Suprapubic skin (tissue), 4 donors: ENCODE measurements at places on chromosomes 4 and X. TPM values are rescaled to one million over a fixed set of nuclear protein-coding genes. Genes with fewer than 3 reads are reported as not detected.
A peak's percentile ranks its signal among the peaks of the same experiment; 100 is the strongest.

GRCh38 chr4:15237648-15238230 lies 190.1 kb upstream of the C1QTNF7 start:
- no peaks in the 10 kb centered on the region for H3K36me3 ChIP-seq
- H3K4me1 ChIP-seq = peaks cover 37% of the 10 kb centered on the region
- no peak for DNase-seq
- no peak overlapping the region for H3K4me3 ChIP-seq

- no peaks in the 10 kb centered on the region for H3K27me3 ChIP-seq
- H3K4me1 ChIP-seq = no peaks in the 10 kb centered on the region
These were observed 40.4 kb upstream of the MAP3K15 start for GRCh38 chrX:19555683-19556082.

GRCh38 chr4:25818371-25818871 lies 44.4 kb downstream of the SEL1L3 start:
- no peak overlapping the region for H3K4me3 ChIP-seq
- H3K27ac ChIP-seq = no peak overlapping the region
- H3K36me3 ChIP-seq = no peaks in the 10 kb centered on the region
- H3K27me3 ChIP-seq = no peaks in the 10 kb centered on the region

DNA sequence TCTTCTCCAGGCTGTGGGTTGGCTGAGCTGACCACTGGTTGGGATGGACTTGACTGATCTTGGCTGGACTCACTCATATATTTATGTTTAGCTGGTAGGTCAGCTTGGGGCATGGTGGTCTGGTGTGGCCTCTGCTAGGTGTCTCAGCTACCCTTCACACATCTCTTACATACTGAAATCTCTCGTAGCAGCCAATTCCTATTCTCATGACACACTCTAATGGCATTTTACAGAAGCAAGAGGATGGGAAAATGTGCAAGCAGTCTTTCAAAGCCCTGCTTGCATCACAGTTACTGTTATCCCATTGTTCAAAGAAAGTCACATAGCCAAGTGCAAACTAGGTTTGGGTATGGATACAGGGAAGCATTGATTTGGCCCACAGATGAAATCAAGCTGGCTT lies 55.5 kb upstream of the PCDH18 start:
- H3K36me3 ChIP-seq = no peaks in the 10 kb centered on the region
- no peaks in the 10 kb centered on the region for H3K4me1 ChIP-seq
- H3K27me3 ChIP-seq = no peaks in the 10 kb centered on the region
- DNase-seq = no peak

- no peak overlapping the region for H3K4me3 ChIP-seq
- no peaks in the 10 kb centered on the region for H3K36me3 ChIP-seq
- H3K27ac ChIP-seq = no peak overlapping the region
- no peaks in the 10 kb centered on the region for H3K27me3 ChIP-seq
These were observed 4.3 kb upstream of the ZCCHC4 start for GRCh38 chr4:25308306-25308705.

GRCh38 chrX:117429501-117429900 lies 687.1 kb downstream of the KLHL13 start:
- no peaks in the 10 kb centered on the region for H3K36me3 ChIP-seq
- no peak overlapping the region for H3K27ac ChIP-seq
- H3K27me3 ChIP-seq = no peaks in the 10 kb centered on the region
- no peaks in the 10 kb centered on the region for H3K4me1 ChIP-seq
- no peak for DNase-seq

GRCh38 chr4:134057356-134057755 lies 144.2 kb downstream of the PABPC4L start:
- no peaks in the 10 kb centered on the region for H3K4me1 ChIP-seq
- no peaks in the 10 kb centered on the region for H3K36me3 ChIP-seq
- H3K4me3 ChIP-seq = no peak overlapping the region

The CC2D2A gene
- 12.5 TPM for total RNA-seq

The NXF2 gene
- total RNA-seq = not detected

The HSFX2 gene
- not detected for total RNA-seq

- H3K4me3 ChIP-seq = no peak overlapping the region
- no peak for DNase-seq
- no peak overlapping the region for H3K27ac ChIP-seq
- no peaks in the 10 kb centered on the region for H3K36me3 ChIP-seq
- no peaks in the 10 kb centered on the region for H3K27me3 ChIP-seq
These were observed 14.0 kb downstream of the CFI start for GRCh38 chr4:109787807-109788206.

- no peak overlapping the region for H3K27ac ChIP-seq
- H3K36me3 ChIP-seq = peaks cover 23% of the 10 kb centered on the region
- no peaks in the 10 kb centered on the region for H3K4me1 ChIP-seq
- H3K27me3 ChIP-seq = no peaks in the 10 kb centered on the region
- no peak overlapping the region for H3K4me3 ChIP-seq
These were observed 58.6 kb downstream of the DDX60L start for GRCh38 chr4:168421671-168422070.

DNA sequence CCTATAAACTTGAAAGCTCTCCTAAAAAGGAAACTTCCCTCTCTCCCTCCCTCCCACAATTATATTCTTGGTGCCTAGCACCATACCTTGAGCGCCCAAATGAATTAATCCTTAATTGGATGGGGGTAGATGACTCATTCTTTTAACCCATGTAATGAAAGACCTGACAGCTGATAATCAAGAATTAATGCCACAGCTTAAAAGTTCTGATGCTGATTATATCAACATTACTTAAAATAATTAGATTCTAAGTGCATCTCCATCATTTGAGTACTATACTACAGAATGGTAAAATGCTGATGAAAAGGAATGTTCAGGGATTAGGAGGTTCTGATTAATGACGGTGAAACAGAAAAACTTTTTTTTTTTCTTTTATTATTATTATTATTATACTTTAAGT lies 117.0 kb downstream of the ENOX2 start:
- no peak overlapping the region for H3K4me3 ChIP-seq
- H3K4me1 ChIP-seq = no peaks in the 10 kb centered on the region
- no peaks in the 10 kb centered on the region for H3K36me3 ChIP-seq
- no peak overlapping the region for H3K27ac ChIP-seq
- DNase-seq = no peak
- H3K27me3 ChIP-seq = no peaks in the 10 kb centered on the region

DNA sequence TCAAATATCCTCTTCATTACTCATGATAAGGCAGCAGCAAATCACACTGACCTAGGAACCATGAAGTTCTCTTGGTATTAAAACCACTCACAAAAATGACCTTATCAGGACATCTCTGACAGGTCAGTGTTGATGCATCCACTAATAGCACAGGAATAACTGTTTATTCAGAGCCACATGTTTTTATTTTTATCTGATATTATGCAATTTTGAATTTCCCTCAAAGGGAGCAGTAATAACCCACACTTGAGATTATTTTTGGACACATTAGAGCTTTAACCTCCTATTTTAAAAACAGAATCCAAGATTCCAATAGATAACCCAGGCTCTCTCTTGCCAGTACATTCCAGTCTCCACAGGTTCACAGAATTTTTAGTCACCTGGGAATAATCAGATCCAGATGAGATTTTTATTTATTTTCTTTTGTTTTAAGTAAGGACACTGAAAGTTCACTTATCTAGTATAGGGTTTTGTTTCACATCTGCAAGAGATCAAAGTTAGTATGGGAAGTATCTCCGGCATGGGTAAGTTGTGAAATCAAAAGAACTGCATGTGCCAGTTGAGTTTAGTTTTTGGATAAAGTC lies 36.3 kb upstream of the MYOZ2 start:
- no peak overlapping the region for H3K4me3 ChIP-seq
- H3K36me3 ChIP-seq = no peaks in the 10 kb centered on the region
- peak overlapping the region; percentile 7 for H3K27ac ChIP-seq
- peaks cover 35% of the 10 kb centered on the region for H3K4me1 ChIP-seq
- H3K27me3 ChIP-seq = no peaks in the 10 kb centered on the region
